Activated CD4-positive, alpha-beta T cell treated with anti-CD3 and anti-CD28 coated beads for 24 hours (primary cell): ENCODE measurements at places on chromosomes 16 and 17.
A peak's percentile ranks its signal among the peaks of the same experiment; 100 is the strongest.

GRCh38 chr16:57763285-57764005, 27.9 kb downstream of the KATNB1 start:
- DNase-seq, result no peak

DNA sequence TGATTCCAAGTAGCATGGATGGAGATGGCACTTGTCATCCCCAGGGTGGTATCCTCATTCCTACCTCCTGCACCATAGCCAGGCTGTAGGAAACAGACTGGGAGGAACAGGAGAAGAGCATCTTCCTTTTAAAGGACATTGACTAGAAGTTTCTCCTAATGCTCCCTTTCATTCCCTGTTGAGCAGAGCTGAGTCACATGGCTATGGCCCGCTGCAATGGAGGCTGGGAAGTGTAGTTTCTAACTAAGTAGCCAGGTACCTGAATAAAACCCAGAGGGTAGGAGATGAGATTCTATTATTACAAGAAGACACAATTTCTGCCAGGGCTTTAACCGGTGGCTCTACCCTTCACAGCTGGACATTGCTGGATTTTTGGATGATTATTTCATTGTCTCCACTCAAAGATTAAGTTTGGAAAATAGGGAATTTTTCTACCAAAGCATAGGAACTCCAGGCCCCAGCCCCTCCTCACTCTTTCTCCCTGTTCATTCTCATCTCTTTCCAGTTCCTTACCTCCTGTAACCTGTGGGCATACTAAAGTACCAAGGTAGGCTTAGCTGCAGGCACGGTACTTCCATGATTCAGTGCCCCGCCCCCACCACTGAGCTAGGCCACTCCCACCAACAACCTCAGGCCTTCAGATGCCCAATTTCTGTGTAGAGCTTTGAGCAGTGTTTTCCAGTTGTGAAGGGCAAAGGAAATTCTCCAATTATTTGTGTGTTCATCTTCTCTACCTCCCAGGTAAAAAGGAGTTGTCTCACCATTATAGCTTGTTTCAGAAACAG, 378.3 kb downstream of the CDH13 start:
- DNase-seq, result no peak

GRCh38 chr17:44761932-44762810, 3.4 kb downstream of the ADAM11 start:
- DNase-seq, result no peak

DNA sequence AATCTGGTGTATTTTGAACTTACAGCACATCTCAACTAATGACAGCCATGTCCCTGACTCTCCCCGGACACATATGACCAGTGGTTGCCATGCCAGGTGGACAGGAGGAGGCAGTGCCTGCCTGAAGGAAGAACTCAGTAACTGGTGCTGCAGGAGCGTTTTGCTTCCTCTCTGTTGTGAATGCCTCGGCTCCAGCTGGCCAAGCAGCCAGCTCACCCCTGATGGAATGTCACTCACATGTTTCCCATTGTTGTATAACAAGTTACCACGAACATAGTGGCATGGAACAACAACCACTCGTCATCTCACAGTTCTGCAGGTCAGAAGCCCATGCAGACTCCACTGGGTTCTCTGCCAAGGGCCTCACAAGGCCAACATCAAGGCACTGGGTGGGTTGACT, 20.1 kb upstream of the IRF8 start:
- DNase-seq, result no peak

- DNase-seq, result no peak
Observed at GRCh38 chr16:56593573-56594291, 4.4 kb downstream of the MT3 start.

DNA sequence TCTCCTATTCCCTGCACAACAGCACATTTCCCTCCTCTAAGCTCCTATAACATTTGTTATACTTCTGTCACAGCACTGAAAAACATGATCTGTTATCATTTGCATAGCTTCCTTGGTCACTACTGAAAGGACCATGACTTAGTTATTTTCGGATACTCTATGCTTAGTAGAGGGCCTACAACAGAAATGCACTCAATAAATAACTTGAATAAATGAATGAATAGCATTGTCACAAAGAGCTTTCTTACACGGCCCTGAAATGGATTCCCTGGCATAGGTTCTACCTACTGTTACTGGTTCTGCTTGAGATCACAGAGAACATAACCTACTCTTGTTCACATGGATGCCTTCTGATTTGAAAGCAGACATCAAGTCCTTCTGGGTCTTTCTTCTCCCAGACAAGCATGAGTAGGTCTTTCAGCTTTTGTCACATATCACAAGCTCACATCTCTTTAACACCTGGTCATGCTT, 41.6 kb downstream of the MYO1D start:
- no peak for DNase-seq

GRCh38 chr16:5510819-5511370, 413.3 kb upstream of the EEF2KMT start:
- no peak for DNase-seq

- no peak for DNase-seq
Observed at GRCh38 chr17:36937959-36938565, 787 bp downstream of the LHX1 start.

DNA sequence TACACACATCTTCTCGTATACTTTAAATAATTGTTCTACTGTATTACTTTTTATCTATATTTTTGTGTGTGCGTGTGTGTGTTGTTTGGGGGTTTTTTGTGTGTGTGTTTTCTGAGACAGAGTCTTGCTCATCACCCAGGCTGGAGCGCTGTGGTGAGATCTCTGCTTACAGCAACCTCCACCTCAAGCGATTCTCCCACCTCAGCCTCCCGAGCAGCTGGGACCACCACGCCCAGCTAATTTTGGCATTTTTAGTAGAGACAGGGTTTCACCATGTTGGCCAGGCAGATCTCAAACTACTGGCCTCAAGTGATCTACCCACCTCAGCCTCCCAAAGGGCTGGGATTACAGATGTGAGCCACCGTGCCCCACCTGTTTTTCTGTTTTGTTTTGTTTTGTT, 1.5 kb upstream of the CMTM4 start:
- no peak for DNase-seq

- DNase-seq, result no peak
Observed at GRCh38 chr17:47697906-47698711, 4.1 kb downstream of the TBKBP1 start.

DNA sequence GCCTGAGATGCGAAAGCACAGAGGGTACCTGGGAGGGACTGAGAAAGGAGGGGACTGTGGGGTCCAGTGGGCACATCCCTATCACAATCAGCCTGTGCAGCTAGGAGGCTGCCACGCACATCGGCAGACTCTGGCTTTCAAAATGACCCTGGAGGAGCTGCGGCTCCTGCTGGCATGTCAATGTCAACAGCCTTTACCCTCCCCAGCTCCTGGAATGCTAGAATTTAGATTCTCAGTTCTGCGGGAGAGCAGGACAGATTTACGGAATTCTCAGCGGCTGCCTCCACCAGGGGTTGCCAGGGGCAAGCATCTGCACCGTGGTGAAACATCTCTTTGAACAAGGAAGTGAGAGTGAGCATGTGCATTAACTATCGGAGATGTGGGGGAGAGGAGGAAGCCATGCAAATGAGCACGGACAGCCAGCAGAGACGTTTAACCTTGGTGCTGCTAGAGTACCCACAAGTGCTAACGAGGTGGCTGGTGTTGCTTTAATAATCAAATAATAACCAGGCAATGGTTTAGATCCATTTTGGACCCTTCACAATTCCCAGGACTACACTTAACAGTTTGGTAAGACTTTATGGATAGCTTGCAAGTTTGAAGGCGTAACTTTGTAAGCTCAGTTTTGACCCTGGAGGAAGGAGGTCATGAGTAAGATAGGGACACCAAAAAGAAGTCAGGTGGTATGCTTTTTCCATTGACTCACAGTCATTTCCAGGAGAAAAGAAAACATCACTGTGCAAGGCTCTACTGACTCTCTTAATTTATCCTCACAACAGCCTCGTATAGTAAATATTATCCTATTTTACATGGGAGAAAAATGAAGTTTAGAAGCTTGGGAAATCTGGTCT, 54.1 kb downstream of the XYLT1 start:
- DNase-seq, result peak; percentile 41

DNA sequence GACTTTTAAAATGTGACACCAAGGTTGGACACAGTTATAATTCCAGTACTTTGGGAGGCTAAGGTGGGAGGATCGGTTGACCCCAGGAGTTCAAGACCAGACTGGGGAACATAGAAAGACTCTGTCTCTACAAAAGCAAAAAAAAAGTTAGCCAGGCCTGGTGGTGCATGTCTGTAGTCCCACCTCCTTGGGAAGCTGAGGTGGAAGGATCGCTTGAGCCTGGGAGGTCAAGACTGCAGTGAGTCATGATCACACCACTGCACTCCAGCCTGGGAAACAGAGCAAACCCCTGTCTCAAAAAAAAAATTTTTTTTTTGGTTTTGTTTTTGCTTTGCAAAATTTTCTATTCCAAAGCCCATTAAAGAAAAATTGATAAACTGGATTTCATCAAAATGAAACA, 281.4 kb downstream of the BCAS3 start:
- DNase-seq, result no peak

DNA sequence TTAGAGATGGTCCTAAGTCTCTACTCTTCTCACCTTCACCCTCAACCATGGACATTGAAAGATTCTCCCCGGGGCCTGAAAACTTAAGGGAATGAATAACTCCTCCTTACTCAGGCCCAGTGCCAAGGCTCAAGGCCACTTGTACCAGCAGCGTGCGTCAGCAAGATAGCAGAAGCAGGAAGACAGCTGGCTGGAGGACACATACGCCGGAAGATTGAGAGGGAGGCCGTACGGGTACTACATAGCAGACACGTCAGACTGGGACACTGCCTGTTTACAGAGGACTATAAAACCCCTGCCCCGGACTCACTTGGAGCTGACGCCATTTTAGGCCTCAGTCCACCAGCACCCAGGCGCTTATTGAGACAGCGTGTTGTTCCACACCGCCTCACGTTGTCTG, 75.8 kb upstream of the MED13 start:
- no peak for DNase-seq

GRCh38 chr16:27195941-27196595, 7.3 kb upstream of the KDM8 start:
- DNase-seq, result no peak

- no peak for DNase-seq
Observed at GRCh38 chr16:50830698-50831097, 88.8 kb downstream of the CYLD start.

DNA sequence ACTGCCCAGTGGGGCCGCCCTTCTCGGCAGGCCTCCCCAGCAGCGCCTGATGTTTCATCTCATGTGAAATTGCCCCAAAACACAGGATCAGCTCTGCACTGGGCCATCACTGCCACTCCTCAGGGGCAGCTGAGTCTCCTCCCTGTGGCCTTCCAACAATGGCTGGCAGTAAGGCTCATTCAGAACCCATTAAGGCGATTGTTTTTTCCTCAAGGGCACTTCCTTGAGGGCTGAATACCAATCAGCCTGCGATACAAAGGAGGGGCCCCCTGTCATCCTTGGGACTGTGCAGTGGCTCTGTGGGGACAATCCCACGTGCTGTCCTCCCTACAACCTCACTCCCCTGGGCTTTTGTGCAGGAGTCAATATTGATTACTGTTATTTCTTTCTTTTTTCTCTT, 47.5 kb downstream of the XYLT1 start:
- DNase-seq, result no peak

GRCh38 chr16:90032674-90033331, 13.5 kb upstream of the DBNDD1 start:
- no peak for DNase-seq
